ENCODE measurements at places on chromosomes 3 and 15.

DNA sequence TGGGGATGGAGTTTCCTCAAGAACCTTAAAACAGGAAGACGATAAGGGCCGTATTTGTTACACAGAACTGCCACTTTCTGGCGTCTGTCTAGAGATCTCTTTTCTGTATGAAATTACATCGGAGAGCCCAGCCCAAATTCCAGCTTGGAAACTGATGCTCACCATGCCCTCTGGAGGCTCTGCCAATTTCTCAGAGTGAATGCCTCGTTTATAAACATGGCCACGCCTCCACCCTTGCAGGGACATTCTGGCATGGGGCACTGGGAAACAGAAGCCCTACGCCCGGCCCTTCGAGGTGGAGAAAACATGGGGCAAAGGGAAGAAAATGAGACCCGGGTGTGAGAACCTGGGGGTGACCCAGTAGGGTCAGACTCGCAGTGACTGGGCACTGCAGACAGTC lies 53.4 kb upstream of the SEC13 start:
- DNase-seq: no peak

DNA sequence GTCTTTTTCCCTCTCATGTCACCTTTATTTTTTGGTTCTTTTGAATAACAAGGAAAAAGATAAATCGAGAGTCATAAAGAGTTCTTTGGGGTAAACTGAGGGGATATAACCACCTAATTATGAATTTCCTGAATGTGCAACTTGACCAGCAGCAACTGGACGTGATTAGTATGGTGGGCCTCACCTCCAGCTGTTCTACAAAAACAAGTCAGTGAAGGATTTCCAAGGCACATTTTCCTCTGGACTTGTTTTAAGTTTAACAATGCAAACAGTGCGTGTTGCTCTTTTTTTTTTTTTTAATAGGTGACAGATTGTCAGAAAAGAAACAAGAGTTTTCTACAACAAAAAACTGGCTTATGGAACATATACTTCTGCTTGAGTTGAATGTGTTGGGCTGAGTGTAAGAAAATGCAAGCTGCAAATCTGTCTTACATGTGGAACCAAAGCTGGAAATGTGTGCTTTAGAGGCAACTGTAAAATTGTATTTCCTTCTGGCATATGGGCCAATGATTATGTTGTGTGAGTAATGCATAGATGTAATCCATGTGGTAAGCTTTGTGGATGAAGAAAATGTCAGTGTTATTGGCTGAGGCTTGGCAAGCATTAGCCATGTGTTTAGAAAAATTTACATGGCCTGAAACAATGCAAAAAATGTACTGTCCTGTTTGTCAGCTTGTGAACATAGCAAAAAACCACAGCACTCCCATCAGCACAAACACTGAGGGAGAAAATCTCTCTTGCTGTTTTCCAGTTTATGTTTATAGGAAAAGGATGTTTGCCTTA lies 44.5 kb upstream of the FNDC3B start:
- no peak for DNase-seq

DNA sequence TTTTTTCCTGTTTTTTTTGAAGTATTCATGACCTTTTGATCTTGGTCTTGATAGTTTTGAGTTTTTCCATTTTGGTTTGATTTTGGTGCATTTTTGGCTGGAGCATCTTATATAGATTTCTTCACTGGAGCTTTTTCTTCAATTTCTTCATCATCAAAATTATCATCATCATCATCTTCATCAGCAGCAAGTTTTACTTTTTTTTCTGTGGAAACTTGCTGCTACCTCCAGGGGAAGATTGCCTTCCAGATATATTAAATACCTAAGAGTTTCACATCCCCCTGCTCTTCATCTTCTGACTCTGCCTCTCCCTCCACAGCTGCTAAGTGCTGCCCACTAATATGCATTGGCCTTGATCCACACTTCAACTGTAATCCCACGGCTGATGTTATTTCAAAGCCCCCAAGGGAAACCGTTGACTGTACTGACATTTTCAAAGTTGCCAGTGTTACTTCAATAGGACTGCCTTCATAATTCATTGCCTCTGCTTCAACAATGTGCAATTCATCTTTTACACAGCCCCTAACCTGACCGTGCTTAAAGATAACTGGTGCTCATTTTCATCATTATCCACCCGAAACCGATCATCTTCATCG lies 151.7 kb downstream of the NR1D2 start:
- DNase-seq: no peak

GRCh38 chr3:119347036-119347435 lies 52.9 kb downstream of the ARHGAP31 start:
- no peak for DNase-seq

GRCh38 chr3:51501833-51502561 lies 2.2 kb upstream of the DCAF1 start:
- DNase-seq: peak; percentile 25

Measured in brain pericyte (primary cell).